ENCODE measurements at places on chromosomes 1 and 21.

DNA sequence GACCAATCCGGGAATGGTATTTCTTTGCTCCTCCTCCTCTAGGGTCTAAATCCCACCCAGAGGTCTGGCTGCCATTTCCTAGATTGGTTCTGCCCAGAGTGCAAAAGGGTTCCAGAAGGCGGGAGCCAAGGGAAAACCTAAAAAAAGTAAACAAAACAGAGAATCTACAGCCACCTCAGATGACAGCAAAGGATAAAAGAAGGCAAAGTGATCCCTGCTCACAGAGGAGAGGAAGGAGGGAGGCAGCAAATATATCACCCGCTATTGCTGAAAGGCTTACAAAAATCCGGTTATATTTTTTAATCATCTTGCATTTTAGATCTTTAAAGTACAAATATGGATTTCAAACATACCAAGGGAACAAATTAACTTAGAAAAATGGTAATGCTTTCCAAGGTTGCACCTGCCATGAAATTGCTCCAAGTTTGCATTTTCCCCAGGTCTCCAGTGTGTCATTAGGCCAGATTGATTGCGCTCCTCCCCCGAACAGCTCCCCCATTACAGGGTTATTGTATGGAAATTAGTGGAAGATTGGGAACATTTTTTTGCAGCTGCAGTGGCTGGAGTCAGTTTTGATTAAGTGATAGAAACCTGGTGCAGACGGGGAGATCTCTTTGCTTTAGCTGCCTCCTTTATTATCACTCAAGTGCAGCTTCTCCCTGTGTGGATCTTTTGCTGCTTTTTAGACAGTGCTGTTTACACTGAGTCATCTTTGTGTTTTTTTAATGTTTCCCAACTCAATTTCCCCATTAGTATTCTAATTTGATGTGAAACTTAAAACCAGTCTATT is 280.5 kb upstream of the CAMK1G start:
- DNase-seq, result no peak

DNA sequence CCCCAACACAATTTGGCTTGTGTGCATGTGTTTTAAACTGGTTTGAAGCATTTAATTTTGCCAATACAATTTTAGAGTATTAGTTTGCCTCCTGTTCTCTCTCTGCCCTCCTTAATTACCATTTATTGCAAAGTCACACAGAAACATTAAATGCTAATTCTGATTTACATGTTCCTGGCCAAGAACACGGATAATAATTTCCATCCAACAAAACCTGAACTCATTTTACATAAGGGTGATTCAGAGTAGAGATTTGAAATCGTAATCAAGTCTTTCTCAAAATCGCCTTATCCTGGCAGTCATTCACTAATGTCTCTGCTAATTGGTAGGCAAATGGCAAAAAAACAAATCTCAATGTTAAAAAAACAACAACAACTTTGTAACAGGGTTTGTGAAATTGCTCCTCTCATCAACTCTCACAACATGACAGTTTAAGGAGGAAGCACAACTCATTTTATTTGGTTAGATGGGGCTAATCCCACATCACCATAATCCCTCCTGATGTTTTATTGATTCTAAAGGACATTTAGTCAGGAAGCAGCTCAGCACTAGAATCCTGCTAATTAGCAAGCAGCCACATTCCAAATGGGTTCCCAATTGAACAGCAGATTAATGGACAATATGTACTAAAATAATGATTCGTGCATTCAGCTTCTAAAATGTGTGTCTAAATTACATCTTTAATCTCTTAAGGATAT is 55.9 kb downstream of the C1orf87 start:
- DNase-seq, result no peak

DNA sequence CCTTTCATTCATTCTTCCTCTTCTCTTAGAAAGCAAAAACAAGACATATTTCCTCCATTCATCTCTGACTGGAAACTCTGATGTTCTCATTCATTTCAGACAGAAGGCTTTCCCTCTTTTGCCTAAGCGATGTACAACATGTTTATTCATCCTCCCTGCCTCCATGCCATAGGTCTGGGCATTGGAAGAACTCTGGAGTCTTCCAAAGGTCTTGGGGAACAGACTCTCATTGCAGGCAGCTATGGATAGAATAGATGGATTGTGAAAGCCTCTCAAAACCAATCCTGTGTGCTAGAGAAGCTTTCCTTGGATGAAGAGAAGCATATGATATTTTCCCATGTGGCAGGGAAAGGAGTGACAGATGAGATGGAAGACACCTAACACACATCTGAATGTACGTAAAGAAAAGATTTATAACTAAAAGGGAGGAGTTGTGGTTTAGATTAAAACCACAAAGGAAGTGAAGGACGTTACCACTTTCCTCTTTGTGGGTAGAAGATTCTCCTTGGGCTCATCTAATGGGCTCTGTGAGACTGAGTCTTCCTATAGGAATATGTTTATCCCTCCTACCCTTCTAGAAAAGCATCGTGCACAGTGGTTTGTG is 38.7 kb downstream of the BCL9 start:
- no peak for DNase-seq

DNA sequence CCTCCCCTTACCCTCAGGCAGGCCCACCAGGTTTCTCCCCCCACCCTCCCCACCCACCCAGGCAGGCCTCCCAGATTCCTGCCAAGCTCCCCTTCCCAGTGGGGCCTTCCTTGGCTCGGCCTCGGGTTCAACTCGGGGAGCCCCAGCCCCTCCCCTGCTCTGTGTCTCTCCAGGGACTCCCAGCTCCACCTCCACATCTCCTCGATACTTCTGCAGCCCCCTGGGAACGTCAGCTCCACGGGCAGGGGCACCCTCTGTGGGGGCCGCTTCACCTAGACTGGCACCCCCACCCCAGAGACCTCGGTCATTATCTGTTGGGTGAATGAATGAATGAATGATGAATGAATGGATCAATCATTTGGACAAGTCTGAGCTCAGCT is 775 bp downstream of the MMEL1 start:
- DNase-seq, result no peak

- DNase-seq, result no peak
Measured at GRCh38 chr1:245873883-245874671, 633.0 kb downstream of the SMYD3 start.

DNA sequence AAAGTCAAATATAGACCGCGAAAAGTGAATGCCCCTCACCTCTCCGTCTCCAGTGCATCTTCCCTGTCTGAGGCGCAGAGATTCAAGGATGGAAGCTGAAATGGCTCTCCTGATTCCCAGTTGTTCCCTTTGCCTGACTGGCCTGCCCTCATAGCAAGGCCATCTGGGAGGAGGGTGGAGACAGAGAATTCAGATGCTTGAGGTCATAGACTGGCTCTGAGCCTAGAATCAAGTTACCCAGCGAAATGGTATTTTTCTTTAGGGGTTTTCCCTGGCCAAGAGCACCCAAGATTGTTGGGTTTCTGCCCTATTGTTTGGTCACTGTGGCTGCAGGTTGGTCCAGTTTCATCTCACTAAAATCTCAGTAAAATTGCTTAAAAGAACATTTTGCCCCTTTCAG is 7.2 kb downstream of the METTL13 start:
- no peak for DNase-seq

GRCh38 chr1:167156466-167156865 is 62.6 kb downstream of the STYXL2 start:
- no peak for DNase-seq

DNA sequence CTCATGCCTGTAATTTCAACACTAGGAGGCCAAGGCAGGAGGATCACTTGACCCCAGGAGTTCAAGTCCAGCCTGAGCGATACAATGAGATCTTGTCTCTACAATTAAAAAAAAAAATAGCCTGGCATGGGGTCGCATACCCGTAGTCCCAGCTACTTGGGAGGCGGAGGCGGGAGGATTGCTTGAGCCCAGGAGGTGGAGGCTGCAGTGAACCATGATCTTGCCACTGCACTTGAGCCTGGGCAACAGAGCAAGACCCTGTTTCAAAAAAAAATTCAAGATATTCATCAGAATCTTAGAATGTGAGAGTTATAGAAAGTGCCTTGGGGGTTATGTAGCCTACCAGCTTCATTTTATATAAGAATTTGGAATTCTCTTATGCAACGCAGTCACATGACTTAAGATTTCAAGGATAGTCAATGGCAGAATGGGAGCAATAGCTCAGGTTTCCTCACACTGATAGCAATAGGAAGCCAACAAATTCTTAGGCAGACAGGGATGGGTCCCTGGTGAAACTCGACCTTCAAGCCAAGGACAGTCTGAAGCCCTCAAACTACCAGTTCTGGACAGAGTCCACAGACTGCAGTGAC is 462.5 kb downstream of the SETD4 start:
- no peak for DNase-seq

- peak; percentile 92 for DNase-seq
Measured at GRCh38 chr1:83999316-83999819, 436 bp upstream of the TTLL7 start.

GRCh38 chr1:14970115-14970798 is 183.3 kb upstream of the TMEM51 start:
- DNase-seq, result peak; percentile 25

GRCh38 chr1:204885288-204885711 is 14.6 kb downstream of the NFASC start:
- DNase-seq, result peak; percentile 74

GRCh38 chr1:183993132-183993531 is 44.4 kb downstream of the COLGALT2 start:
- DNase-seq, result no peak

DNA sequence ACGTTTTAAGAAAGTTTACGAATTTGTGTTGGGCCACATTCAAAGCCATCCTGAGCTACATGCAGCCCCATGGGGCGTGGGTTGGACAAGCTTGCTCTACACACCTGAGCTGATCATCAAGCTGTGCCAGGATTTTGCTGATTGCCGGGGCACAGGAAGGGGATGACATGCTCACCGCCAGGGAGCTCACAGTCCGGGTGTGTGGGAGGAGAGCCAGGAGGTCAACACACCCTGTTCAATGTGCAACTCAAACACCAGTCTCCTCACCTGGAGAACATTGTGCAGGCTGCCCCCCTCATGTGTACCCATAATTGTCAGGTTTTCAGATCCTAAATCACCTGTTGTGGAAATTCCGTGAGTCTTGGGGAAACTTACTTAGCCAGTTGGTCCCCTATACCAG is 969 bp downstream of the CYP4A11 start:
- no peak for DNase-seq

- DNase-seq, result no peak
Measured at GRCh38 chr1:59457786-59458185, 160.9 kb downstream of the FGGY start.

DNA sequence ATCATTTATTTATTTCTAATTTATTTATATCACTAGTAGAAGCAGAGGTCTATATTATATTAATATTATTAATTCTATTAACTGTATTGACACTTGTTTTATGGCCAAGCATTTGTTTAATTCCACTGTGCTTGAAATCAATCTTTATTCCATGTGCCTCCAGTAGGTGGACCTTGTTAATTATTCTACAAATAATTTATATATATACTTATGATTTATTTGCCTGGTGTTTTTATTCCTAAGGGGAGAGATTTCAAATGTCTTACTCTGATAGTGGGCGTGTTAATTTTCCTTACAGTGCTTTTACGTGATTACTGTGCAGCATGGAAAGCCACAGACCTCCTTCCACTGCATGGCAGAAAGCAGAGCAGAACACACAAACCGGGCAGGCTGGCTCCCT is 17.5 kb upstream of the OR6N2 start:
- DNase-seq, result no peak

GRCh38 chr1:216960716-216961115 is 237.5 kb upstream of the ESRRG start:
- DNase-seq, result no peak

GRCh38 chr1:231526536-231526935 is 1.9 kb upstream of the TSNAX start:
- DNase-seq, result no peak

GRCh38 chr1:207903767-207904166 is 7.2 kb downstream of the CD34 start:
- DNase-seq, result no peak
